SJCRH30 (cell line): ENCODE measurements at places on chromosomes 2 and 18. TPM values are rescaled to one million over a fixed set of nuclear protein-coding genes. Genes with fewer than 3 reads are reported as not detected.

DNA sequence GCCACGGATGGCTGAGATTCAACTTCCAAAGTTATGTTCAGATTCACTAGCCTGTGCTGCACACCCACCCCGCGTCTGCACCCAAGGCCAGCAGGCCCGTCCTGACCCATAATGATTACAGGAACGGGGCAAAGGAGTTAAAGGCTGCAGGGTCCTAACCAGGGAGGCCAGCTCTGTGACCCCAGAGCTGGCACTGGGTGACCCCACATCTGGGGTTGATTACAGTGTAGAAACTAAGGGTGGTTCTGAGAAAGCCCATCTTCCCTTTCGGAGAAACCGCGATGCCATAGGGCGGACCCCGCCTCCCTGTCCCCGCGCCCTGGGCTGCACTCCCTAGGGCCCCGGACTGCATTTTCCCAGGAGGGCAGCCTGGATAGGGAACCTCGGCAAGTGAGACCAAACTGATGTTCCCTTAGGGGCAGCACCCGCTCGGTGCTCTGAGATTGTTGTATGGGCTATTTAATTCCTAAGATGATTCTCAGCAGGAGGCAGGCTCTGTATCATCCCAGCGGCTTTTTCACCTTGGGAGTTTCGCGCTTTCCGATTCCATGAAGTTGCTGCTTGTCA, 2.2 kb upstream of the GPR148 start:
- H3K36me3 ChIP-seq, result no peaks in the 10 kb centered on the region
- H3K27me3 ChIP-seq, result no peaks in the 10 kb centered on the region
- no peaks in the 10 kb centered on the region for H3K4me1 ChIP-seq
- H3K4me3 ChIP-seq, result no peak overlapping the region

GRCh38 chr18:55448420-55448819, 139.6 kb downstream of the TCF4 start:
- DNase-seq, result no peak
- H3K4me1 ChIP-seq, result 0 out of 2 replicates have a peak, but pooled peaks cover 3% of the 10 kb centered on the region
- H3K27ac ChIP-seq, result no peak overlapping the region
- no peaks in the 10 kb centered on the region for H3K27me3 ChIP-seq

RAPGEF4 gene
- total RNA-seq, result 5.1 and 6.1 TPM in 2 replicates

DNA sequence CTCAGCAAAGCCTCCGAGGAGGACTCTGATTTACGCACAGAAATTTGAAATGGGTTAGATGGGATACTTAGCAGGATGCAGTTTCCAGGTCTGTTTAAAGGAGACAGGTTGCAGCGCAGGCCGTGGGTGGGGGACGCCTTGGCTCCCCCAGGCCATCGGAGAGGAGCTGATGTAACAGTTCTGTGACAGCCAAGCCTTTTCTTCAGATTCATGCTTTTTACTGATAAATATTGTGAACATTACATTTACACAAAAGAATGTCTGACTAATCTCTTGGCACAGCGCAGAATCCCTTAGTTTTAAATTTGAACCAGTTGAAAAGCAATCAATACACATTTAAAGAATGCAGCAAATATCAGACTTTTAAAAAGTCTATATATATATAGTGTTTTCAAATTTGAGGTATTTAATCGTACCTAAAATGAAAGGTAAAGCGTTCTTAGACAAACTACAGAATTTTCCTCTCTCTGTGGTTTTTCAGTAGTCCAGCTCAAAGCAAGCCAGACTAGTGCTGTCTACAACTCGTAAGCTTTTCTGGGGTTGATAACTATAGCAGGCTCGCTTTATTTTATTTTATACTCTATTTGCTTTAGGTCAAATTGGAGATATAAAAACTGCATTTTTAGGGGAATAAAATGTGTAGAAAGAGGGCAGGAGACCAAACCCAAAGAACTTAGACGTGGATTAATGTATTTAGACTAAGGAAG, 221.9 kb downstream of the PIEZO2 start:
- H3K36me3 ChIP-seq, result no peaks in the 10 kb centered on the region
- peak overlapping the region; percentile 46 for H3K4me3 ChIP-seq
- DNase-seq, result peak; percentile 32

DNA sequence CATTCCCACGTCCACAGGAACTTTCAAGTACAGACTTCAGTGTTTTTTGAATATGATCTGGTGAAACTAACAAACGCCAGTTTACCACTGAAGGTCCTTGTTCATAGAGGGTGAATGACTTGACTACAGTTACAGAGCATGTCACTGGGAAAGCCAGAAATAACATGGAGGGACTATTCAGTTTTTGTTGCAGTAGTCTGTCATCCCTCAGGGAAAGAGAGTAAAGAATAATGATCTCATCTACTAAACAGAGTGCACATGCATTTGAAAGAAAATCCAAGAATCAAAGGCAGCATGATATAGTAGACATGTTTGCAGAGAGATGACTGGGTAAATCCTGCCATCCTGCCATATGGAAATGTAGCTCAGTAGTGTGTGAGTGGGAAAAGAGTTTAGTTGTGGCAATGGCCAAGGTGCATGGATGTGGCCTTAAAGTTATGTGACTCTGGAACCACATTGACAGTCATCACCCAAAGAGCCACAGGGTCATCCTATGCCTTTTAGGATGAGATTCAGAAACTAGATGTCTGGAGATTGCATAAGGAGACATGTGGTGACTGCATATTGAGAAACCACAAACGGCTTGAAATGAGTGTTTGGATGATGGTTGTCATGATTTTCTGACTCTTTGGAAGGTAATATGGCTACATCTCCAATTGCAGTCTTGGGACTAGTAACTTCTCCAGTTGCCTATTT, 125.3 kb upstream of the ZEB2 start:
- no peak for DNase-seq
- no peaks in the 10 kb centered on the region for H3K27me3 ChIP-seq
- no peak overlapping the region for H3K27ac ChIP-seq
- no peaks in the 10 kb centered on the region for H3K4me1 ChIP-seq

GRCh38 chr18:34909637-34910364, 131.4 kb upstream of the MAPRE2 start:
- no peaks in the 10 kb centered on the region for H3K27me3 ChIP-seq
- H3K4me1 ChIP-seq, result peaks cover 29% of the 10 kb centered on the region
- H3K27ac ChIP-seq, result no peak overlapping the region
- no peaks in the 10 kb centered on the region for H3K36me3 ChIP-seq

DNA sequence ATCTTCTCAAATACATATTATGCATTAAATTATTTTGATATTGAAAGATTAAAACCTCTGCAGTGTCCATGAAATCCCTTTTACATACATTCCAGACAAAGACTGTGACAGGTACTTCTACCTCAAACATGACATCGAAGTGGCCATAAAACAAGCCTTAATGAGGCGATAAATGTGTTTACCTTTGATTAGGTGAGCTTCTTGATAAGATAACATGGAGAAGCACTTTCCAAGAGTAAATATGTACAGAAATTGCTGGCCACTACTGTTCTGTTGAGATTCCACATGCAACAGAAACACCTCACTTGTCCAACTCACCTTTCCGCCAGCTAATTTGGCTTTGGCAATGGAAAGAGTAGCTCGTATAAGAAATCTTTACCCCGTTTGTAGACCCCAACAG, 55.2 kb downstream of the ZEB2 start:
- peaks cover 9% of the 10 kb centered on the region for H3K36me3 ChIP-seq
- no peaks in the 10 kb centered on the region for H3K27me3 ChIP-seq
- DNase-seq, result no peak
- H3K4me1 ChIP-seq, result peaks cover 10% of the 10 kb centered on the region; the same call in 1 of the 2 replicates
- no peak overlapping the region for H3K4me3 ChIP-seq

SIX3 gene
- total RNA-seq, result 1.8 and 2.0 TPM in 2 replicates

GRCh38 chr18:50405582-50406271, 30.9 kb downstream of the SKA1 start:
- no peak overlapping the region for H3K27ac ChIP-seq
- no peak overlapping the region for H3K4me3 ChIP-seq
- H3K27me3 ChIP-seq, result no peaks in the 10 kb centered on the region
- no peak for DNase-seq
- no peaks in the 10 kb centered on the region for H3K36me3 ChIP-seq

- H3K36me3 ChIP-seq, result no peaks in the 10 kb centered on the region
- DNase-seq, result no peak
- H3K27ac ChIP-seq, result no peak overlapping the region
- H3K4me3 ChIP-seq, result no peak overlapping the region
- H3K27me3 ChIP-seq, result no peaks in the 10 kb centered on the region; the same call in 1 of the 2 replicates
Observed at GRCh38 chr2:237319887-237320286, 94.1 kb downstream of the COL6A3 start.

TIGD1 gene
- total RNA-seq, result 10.2 and 13.5 TPM in 2 replicates

DNA sequence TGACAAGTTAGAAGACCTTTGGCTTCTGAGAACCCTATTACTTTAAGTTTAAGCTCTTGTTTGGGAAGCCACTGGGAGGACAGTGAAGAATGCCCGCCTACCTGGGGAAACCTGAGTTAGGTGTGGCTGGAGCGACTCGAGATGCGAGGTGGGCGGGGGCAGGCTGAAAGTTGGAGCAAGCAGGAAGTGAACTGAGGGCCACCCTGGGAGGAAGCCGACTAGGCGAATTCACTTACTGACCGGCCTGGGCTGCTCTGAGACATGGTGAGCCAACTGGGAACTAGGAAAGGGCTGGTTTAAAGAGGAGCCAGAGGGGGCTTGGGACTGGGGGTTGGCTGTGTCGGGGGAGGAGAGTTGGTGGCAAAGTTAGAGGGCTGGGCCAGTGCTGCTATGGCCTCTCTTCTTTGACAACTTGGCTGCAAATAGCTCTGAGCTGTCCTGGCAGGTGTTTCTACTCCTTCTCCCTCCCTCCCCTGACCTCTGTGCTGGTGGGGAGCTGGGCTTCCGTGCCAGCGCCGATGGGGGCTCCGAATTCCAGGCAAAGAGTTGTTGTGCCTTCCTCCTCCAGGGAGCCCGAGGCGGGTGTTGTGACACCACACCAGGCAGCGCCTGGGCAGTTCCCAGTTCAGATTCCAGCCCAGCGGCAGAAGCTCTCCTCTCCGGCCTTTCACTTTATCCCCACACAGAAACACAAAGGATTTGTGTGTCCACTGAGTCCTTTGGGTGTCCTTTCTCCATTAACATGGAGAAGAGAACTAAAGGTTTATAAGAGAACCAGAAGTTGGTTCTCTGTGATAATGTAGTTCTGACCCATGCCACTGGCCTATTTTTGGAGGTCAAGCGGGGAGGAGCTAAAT, at the start of gene VAMP8:
VAMP8 (plus strand) TSS at position 201 of the 857 bp plus-strand sequence; CDS start at position 262, 61 bp downstream.
- H3K36me3 ChIP-seq, result no peaks in the 10 kb centered on the region
- H3K4me1 ChIP-seq, result peaks cover 19% of the 10 kb centered on the region
- peak within 1 kb of the TSS; percentile 85 for H3K27ac ChIP-seq
- H3K27me3 ChIP-seq, result no peaks in the 10 kb centered on the region; the same call in 1 of the 2 replicates

- H3K27me3 ChIP-seq, result no peaks in the 10 kb centered on the region
- H3K27ac ChIP-seq, result no peak overlapping the region
- no peaks in the 10 kb centered on the region; the same call in 1 of the 2 replicates for H3K36me3 ChIP-seq
- no peaks in the 10 kb centered on the region for H3K4me1 ChIP-seq
- no peak overlapping the region for H3K4me3 ChIP-seq
- no peak for DNase-seq
Observed at GRCh38 chr2:239049421-239050251, 201.8 kb downstream of the TWIST2 start.

DNA sequence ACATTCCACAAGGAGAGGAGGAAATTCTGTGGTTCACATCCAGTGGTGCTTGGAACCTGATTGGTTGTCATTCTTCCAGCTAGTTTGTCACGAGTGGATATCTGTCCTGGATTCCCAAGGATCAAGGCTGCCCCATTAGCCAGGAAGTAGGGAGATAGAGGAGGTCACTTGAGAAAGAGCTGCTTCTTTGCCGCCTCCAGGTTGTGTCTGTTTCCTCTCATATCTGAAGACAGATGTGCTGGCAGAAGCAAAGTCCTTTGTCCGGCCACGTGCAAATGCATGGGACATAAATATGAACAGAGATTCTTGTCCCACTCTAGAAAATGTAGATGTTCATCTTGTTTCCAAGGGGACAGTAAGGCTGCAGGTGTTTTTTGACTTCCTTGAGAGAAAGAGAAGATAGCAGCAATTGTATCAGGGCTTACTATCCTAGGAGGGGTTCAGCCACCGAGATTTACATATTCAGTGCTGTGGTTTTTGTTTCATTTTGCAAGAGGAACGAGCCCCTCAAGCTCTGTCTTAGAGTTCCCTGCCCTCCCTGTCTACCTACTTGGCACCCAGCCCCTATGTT, 174.4 kb downstream of the RPIA start:
- no peak overlapping the region for H3K4me3 ChIP-seq
- no peak for DNase-seq
- H3K36me3 ChIP-seq, result no peaks in the 10 kb centered on the region
- no peaks in the 10 kb centered on the region for H3K27me3 ChIP-seq

GALNT14 gene
- total RNA-seq, result not detected in 2 replicates

- DNase-seq, result peak; percentile 60
- H3K4me1 ChIP-seq, result no peaks in the 10 kb centered on the region
- H3K4me3 ChIP-seq, result no peak overlapping the region
- no peak overlapping the region for H3K27ac ChIP-seq
Observed at GRCh38 chr2:147989809-147990403, 30.6 kb downstream of the ORC4 start.

DNA sequence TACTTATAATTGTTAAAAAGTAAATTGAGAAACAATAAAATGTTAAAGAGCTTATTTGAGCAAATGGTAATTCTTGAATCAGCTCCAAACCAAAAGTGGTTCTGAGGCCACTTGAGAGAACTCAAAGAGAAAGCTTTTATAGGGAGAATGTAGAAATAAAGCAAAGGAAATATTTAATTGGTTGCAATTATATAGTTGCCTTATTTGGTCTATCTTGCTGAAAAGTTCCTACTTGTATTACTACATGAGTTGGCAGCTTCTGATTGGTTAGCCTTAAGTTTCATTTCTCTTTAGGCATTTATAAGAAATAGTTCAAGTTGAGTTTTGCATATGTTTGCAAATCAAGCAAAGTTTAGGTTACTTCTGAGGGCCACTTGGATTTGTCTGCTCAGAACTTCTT, 38.1 kb downstream of the SCN2A start:
- no peak for DNase-seq
- H3K4me3 ChIP-seq, result no peak overlapping the region
- no peak overlapping the region for H3K27ac ChIP-seq
- H3K36me3 ChIP-seq, result no peaks in the 10 kb centered on the region

CD207 gene
- 0.08 TPM in 1 of 2 replicates, not detected in the other for total RNA-seq

DNA sequence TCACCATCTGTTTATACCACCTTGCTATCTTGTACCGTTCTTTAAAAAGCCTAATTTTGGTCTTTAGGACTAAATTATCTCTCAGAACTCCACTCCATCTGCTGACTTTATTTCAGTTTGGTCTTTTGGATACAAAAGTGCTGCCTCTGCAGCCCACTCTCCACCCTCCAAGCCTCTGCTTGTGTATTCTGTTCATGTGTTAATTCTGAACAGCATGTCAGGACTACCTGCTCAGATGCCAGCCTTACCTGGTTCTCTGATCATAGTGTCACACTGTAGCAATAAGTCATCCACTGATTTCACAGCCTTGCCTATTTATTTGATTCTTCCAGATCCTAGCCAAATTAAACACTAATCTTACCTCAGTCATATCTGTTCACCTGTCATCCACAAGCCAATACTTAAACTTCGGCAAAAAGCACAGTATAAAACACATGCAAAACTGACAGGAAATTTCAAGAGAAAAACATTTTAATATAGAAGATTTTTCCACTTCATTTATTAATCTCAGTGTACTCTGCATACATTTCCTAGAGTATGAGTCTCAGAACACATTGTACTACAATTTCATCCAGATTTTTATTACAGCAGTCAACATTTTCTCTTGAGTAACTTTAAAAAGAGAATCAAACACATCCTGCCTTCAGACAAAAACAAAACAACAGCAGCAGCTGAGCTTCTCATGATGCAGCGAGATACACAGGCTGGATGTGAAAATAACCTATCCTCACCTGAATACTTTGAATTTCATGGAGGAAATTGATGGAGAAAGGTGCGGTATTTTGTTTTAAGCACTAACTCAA, 64.9 kb downstream of the PPP1R1C start:
- no peaks in the 10 kb centered on the region for H3K27me3 ChIP-seq
- H3K27ac ChIP-seq, result no peak overlapping the region
- DNase-seq, result no peak
- H3K4me1 ChIP-seq, result no peaks in the 10 kb centered on the region
- H3K36me3 ChIP-seq, result no peaks in the 10 kb centered on the region

- H3K36me3 ChIP-seq, result no peaks in the 10 kb centered on the region
- no peak for DNase-seq
- no peak overlapping the region for H3K27ac ChIP-seq
Observed at GRCh38 chr18:58630071-58630470, 1.2 kb upstream of the ALPK2 start.

IHH gene
- total RNA-seq, result 0.10 TPM in 1 of 2 replicates, not detected in the other
